Colonic mucosa (tissue), 4 donors: ENCODE measurements at places on chromosomes 7 and 10.
A peak's percentile ranks its signal among the peaks of the same experiment; 100 is the strongest.

- DNase-seq: no peak
These were observed 23.4 kb upstream of the DMTF1 start for GRCh38 chr7:87128861-87129267.

- DNase-seq: no peak
These were observed 172.6 kb upstream of the CACNA2D1 start for GRCh38 chr7:82616059-82616728.

DNA sequence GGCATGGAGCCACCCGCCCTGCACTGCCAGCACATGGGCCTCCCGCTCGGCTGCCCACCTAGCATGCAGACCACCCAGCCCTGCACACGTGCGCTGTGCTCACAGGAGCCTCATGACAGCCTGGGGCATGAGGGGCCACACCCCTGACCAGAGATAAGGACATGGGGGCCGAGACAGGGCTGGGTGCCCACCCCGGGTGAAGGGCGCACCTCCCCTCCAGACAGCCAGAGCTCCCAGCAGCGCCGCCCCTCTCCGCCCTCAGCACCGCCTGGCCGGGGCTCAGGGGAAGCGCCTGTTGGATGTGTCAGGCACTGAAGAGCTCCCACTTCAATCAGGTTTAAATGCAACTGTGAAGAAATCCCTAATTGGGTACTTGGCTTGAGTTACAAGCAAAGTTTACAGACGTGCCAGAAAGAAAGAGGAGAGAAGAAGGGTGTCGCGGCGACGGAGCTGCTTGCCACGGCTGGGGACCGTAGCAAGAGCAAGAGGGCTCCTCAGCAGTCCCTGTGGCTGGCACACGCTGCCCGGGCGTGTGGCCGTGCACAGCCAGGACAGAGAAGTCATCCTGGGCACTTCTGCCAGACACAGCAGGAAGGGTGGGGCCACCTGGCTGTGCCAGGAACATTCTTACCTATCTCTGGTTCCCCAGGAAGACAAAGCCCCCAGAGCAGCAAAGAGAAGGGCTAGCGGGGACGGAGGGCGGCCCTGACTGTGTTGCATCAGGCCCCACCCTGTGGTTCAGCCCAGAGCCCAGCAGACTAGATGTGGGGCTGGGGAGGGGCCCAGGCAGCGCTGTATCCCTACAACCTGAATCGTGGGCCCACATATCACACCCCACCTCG, 247.4 kb downstream of the ELFN1 start:
- no peak for DNase-seq

DNA sequence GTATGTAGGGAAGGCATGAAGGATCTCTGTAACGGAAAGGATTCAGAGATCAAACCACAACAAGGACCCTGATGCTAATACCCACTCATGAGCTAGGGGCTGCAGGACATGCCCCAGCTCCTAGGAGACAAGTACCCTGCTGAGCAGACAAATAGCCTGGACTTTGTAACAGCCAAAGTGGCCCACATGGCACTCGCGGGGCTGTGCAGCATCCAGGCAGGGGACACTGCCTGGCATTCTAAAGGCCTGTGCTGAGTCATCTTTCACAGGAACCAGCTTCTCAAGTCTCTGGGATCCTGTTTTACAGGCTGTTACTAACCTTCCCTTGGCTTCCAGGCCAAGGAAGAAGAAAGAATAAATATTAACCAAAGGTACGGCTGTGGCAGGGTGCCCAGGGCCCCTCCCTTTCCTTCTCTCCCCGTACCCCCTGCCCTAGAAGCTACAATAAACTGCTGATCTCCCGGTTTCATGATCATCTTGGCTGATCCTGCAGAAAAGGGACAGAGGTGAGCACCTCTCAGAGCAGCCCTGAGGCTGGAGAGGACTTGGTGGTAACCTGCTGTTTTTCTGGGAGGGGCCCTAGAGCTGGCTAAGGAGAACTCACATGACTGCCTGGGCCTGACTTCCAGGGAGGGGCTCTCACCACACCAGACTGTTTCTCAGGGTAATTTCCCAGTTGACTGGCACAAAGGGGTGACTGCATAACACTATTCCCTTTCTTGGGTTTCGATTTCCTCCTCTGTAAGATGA, 4.2 kb upstream of the RPEL1 start:
- DNase-seq: peak; percentile 94

DNA sequence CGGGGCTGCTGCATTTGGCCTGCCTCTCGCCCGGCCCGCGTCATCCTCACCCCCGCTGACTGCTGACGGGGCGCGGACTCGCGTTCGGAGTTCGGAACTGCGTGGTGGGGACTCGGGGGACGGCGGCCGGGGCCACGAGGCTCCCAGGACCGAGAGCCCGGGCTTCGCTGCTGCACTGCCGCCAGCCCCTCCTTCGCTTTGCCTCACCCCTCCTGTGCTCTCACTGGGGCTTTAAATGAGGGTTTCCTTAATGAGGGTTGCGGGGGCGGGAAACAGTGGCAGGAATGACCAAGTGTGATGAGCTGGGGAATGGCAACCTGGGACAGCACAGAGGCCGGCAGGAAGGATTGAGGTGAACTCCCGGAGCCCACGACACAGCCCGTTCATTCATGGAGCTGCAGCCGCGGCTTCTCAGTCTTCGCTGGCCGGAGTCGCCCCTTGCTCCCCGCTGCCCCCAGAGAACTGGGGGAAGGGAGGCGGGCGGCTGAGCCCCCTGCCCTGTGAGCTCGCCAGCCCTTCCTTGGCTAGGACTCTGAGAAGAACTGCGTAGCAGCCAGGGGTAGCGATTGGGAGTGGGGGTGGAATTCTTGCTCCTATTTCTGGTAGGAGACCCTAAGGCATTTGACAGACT, 1.5 kb upstream of the LRRC4 start:
- no peak for DNase-seq

GRCh38 chr7:122217125-122217524, 73.1 kb upstream of the AASS start:
- DNase-seq: no peak

- no peak for DNase-seq
These were observed 28.7 kb downstream of the GBF1 start for GRCh38 chr10:102274062-102274461.

GRCh38 chr7:113289140-113289740, 170.9 kb upstream of the SMIM30 start:
- no peak for DNase-seq

- DNase-seq: no peak
These were observed 140.2 kb downstream of the PRKG1 start for GRCh38 chr10:51214207-51215196.

GRCh38 chr7:158274996-158275395, 312.6 kb downstream of the PTPRN2 start:
- DNase-seq: no peak

DNA sequence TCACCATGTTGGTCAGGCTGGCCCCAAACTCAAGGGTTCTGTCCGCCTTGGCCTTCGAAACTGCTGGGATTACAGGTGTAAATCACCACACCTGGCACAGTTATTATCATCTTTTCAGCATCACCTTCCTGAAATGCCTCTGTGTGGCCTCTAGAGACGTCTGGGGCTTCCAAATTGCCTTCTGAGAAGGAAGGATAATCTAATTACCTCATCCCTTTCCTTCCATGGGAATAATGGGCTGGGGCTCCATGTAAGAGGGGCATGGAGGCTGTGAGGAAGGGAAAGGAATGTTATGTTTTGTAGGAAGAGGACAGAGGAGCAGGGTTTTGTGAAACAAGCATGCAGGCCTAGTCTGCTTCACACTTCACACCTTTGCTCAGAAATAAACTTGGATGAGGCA, 22.2 kb upstream of the PODXL start:
- no peak for DNase-seq

GRCh38 chr10:43121444-43121843, 16.8 kb upstream of the CSGALNACT2 start:
- no peak for DNase-seq

- DNase-seq: no peak
These were observed 80.3 kb downstream of the SKIDA1 start for GRCh38 chr10:21445163-21445562.
